Activated CD8-positive, alpha-beta memory T cell treated with anti-CD3 and anti-CD28 coated beads, Interleukin-2, amount 10 ng/mL, durations not matched to agents 7 days and 5 days (primary cell): ENCODE measurements at places on chromosomes 7 and 10.

DNA sequence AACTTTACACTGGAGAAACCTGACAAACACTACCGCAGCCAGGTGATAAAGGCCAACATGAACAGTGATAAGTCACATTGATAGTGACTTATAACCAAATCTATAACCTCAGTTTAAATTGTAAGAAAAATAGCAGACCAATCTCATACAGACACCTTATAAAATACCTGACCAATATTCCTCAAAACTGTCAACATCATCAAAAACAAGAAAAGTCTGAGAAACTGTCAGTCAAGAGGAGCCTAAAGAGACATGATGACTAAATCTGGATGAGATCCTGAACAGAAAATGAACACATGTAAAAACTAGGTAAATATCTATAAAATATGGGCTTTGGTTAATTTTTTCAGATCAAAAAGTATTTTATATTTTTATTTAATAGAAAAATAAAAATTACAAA is 233.3 kb downstream of the HPSE2 start:
- no peak overlapping the region for H3K27ac ChIP-seq
- no peak for DNase-seq
- no peaks in the 10 kb centered on the region for H3K4me1 ChIP-seq
- H3K4me3 ChIP-seq = no peak overlapping the region

DNA sequence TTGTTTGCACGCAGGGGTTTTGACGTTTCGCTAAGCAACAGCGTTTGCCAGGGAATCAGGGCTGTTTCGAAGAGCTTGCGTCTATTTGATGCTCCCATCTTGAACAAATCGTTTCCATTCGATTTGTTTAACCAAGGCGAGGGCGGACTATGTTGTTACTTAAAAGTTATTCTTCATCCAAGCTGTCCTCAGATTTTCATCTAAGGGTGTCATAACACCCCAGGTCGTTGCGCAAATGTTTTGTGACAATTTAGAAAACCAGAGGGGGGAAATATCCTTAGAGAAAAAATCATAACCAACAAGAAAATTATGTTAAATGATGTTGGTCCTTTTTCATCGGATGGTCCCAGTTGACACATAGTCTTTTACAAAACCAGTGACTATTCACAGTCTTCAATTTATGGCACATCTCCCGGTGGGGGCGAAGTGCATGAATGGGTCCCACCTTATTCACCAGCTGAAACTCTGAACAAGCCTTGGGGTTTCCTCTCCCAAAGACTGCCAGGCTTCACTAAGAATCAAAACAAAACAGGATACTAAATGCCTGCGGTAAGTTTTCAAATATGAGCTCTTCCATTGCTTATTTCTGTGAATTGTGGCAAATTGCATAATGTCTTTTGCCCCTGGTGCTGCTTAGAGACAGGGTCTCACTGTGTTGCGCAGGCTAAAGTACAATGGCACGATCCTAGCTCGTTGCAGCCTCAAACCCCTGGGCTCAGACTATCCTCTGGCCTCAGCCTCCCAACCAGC is 109.9 kb downstream of the REEP3 start:
- H3K36me3 ChIP-seq = no peaks in the 10 kb centered on the region
- peaks cover 12% of the 10 kb centered on the region for H3K27me3 ChIP-seq
- peak overlapping the region; percentile 88 for H3K27ac ChIP-seq
- peak overlapping the region; percentile 89 for H3K4me3 ChIP-seq

DNA sequence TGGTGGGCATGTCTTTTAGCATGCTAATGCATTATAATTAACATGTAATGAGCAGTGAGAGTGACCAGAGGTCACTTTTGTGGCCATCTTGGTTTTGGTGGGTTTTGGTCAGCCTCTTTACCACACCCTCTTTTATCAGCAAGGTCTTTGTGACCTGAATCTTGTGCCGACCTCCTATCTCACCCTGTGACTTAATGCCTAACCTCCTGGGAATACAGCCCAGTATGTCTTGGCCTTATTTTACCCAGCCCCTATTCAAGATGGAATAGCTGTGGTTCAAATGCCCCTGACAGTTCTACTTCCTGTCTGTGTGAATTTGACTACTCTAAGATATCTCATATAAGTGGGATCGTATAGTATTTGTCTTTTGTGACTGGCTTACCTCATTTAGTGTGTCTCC is 85.1 kb downstream of the EEPD1 start:
- H3K27ac ChIP-seq = no peak overlapping the region
- no peaks in the 10 kb centered on the region for H3K27me3 ChIP-seq
- H3K4me1 ChIP-seq = no peaks in the 10 kb centered on the region
- H3K36me3 ChIP-seq = no peaks in the 10 kb centered on the region
- DNase-seq = no peak
- no peak overlapping the region for H3K4me3 ChIP-seq

DNA sequence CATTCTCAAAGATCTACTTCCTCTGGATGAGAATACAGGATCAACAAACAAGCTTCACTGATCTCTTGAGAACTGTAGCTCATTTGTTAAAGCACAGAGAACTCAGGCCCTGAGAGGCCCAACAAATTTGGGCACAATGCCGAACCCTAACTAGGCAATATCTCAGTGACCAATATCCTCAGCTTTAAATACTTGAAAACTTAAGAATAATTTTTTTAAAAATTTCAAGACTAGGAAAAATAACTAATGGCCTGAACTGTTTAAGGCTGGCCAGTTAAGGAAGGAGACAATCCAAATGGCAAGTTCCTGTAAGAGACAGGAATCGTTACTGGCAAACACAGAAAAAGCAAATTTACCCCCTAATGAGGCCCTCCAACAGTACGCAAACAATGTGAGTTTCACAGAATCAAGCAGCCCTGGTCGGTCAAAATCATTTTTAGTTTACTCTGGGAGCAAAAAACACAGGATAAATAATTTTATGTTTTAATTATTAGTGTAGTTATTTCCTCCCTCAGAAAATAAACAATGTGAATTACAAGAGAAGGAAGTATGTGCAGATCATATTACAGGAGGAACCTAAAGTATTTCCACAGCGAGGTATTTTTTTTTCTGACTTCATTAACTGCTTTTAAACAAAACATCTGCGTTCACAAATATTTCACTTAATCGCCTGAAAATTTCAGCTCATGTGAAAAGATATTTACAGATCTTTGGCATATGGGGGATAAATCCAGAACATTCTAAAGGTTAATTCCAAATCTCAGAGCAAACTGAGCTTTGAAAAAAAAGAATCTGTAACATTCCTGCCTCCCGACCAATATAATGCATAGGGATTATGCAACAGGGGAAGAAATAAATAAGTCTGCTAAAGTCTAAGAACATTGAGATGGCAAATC is 39.5 kb downstream of the NT5C2 start:
- peaks cover 12% of the 10 kb centered on the region for H3K36me3 ChIP-seq
- no peak for DNase-seq
- no peak overlapping the region for H3K4me3 ChIP-seq
- no peak overlapping the region for H3K27ac ChIP-seq
- H3K27me3 ChIP-seq = no peaks in the 10 kb centered on the region
- peaks cover 2% of the 10 kb centered on the region for H3K4me1 ChIP-seq
